CD4-positive, alpha-beta T cell treated with Interleukin-1 beta for 1 hour (primary cell): ENCODE measurements at places on chromosomes 12 and 14.

- DNase-seq: no peak
Measured at GRCh38 chr12:79344855-79345847, 345.6 kb downstream of the PAWR start.

DNA sequence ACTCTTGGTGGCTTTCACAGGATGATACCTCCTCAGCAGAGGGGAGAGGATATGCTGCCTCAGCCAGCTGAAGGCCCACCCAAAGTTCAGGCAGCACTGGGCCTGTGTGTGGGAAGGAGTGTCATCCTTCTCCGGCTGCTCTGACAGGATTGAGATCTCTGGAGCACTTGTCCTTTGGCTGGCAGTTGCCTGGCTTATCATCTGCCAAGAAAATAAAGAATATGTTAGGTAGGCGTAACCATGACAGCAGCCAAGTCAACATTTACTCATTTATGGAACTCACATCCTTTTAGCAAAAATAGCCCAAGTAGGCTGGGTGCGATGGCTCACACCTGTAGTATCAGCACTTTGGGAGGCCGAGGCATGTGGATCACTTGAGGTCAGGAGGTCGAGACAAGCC is 68.5 kb downstream of the PPFIBP1 start:
- no peak for DNase-seq

DNA sequence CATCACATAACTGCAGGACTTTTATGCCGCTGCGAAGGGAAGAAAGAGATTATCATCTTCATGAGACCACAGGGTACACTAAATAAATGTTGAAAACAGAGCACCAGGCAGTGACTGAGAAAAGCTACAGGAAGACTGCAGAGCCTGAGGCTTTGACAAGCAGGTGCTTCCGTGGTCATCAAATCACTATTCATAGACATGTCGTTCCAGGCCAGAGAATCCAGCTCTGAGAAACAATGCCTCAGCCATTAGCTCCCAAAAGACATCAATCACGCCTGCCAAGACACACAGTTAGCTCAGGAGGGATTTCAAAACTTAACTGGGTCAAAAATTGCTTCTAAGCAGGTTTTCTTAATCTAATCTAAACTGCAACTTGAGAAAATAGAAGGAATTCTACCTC is 47.2 kb upstream of the GARIN6 start:
- no peak for DNase-seq

- DNase-seq: no peak
Measured at GRCh38 chr12:14560904-14561574, 6.6 kb downstream of the PLBD1 start.

- DNase-seq: no peak
Measured at GRCh38 chr14:33932576-33933345, 18.1 kb downstream of the EGLN3 start.

DNA sequence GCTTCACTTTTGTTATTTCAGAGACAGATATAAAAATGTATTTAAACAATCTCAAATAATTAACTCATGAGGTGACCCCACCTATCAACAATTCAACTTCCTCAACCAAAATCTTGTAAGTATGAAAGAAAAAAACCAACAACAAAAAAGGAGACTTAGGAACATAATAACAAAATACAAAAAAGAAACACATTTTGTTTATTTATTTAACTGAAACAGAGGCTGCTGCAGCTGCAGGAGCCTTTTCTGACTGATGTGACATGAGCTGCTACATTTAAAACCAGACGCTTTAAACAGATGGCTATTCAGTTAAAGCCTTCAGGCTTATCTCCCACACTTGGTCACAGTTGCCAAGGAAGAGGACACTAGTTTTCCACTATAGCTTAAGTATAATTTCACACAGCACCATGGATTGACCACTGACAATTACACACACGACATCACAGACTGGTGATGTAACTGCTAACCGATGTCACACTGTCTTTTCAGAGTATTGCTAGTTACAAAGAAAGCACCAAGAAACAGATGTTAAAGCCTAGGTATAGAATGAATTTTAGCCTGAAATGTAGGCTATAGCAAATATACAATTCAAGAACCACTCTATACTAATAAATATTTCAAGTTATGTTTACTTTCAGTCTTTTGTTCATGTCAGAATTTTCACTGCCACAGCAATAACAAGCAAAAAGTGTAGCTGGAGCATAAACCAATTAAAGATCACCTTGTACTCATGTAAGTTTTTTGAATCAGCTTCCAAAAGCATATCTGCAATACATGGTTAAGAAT is 113.0 kb downstream of the MED13L start:
- no peak for DNase-seq

- DNase-seq: no peak
Measured at GRCh38 chr14:89908712-89909450, 45.6 kb downstream of the EFCAB11 start.

- DNase-seq: no peak
Measured at GRCh38 chr12:5026342-5026938, 17.2 kb upstream of the KCNA5 start.

DNA sequence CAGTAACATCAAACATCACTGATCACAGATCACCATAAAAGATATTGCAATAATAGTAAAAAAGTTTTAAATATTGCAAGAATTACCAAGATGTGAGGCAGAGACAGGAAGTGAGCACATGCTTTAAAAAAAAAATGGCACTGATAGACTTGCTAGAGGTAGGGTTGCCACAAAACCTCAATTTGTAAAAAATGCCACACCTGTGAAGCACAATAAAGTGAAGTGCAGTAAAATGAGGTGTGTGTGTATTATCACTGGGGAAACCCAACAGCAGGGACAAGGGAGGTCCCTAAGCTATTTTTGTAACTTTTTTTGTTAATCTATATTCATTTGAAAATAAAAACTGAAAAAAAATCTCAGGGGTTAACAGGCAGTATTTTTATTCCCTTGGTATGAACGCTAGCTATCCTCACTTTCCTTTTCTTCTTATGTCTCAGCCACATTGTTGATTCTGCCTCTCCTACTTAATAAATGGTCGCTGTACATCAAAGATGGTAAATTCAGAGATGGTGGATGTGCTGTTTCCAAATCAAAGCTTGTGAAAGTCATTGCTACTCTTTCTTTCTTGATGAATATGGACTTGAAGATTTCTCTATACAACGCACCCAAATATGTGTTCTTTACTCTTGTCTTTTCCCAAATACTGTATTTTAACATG is 14.0 kb upstream of the KLRD1 start:
- peak; percentile 68 for DNase-seq

DNA sequence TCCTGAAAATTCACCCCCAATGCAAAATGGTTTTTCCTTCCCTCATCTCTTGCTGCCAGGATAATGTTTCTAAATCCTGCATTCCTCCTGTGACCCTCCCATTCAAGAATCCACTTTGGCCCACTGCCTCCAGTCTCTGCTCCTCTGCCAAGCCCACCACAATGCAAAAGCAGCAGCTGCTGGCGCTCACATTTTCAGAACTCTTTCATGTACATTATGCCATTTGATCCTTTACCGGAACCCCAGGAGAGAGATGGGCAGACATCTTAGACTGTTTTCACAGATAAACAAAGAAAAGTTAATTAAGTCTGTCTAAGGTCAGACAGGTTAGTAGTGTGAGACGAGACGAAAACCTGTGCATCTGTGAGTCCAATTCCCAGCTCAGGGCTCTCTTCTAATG is 12.9 kb downstream of the LRIG3 start:
- DNase-seq: no peak

- DNase-seq: no peak
Measured at GRCh38 chr14:94816113-94816512, 46.2 kb upstream of the GSC start.

GRCh38 chr14:95555053-95555452 is 20.2 kb downstream of the GLRX5 start:
- no peak for DNase-seq

DNA sequence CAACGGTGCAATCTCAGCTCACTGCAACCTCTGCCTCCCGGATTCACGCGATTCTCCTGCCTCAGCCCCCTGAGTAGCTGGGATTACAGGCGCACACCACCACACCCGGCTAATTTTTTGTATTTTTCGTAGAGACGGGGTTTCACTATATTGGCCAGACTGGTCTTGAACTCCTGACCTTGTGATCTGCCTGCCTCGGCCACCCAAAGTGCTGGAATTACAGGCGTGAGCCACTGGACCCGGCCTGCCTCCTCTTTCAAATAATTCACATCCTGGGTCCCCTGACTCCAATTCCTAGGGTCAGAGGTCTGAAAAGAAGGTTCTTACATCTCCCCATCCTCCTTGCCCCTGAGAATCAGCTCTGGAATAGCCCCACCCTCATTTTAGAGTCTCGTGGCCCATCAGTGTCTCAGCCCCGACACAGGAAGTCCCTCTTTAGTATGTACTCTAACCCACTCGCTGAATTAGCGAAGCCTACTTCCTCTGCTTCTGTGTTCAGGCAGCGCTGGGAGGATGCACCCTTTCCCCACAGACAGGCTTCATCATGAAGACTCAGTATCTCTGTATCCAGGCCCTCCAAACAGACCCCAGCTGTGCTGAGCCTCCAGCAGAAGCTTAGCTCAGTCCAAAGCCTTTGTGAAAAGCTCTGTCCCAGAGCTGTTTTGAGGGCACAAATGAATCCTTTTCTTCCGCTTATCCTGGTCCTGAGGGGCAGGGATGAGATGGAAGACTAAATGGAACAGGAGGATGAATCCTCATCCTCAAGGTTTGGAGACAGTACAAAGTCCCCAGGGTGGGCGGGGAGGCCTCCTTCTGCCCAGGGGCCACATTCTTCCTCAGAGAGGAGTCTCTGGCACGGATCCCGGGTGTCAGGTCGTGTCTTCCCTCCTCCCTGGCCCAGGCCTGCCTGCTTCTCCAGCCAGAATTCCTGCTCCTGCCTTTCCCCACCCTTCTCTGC is 3.5 kb downstream of the LPAR5 start:
- DNase-seq: peak; percentile 65

DNA sequence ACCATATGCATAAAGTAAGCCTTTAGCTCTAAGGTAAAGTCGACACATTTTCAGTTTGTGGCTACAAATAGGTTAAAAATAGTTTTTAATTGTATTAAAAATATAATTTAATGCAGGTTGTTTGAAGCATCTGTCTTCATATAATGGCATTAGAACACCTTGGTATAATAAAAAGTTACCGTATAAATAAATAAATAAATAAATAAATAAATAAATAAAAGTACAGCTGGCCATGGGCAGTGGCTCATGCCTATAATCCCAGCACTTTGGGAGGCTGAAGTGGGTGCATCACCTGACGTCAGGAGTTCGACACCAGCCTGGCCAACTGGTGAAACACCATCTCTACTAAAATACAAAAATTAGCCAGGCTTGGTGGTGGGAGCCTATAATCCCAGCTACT is 15.6 kb downstream of the ZFYVE26 start:
- DNase-seq: no peak

GRCh38 chr12:104631867-104632266 is 175.1 kb downstream of the CHST11 start:
- no peak for DNase-seq

DNA sequence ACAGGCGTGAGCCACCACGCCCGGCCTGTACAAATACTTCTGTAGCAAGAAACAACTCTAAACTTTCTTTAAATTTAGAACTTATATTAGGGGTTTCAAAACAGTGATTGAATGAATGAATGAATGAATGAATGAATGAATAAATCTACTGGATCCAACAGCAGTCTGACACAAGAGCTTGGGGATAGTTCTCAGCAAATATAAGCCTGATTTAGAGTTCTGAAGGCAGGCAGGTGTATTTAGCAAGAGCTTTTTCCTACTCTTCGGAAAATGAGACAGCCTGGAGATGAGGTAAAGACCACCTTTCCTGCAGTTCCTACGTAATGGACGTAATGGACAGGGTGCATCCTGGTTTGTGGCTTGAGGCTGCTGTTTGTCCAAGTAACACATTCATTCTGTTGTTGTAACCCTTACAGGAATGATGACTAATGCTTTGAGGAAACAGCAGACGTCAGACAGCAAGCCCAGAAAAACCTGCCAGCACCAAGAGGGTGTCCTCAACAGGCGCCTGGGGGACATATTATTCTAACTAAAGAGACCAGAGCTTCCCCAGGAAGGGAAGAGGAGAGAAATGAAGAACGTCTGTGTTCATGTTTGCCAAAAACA is 277.4 kb upstream of the SOX5 start:
- no peak for DNase-seq

GRCh38 chr14:31792726-31793125 is 231.5 kb downstream of the NUBPL start:
- DNase-seq: no peak

GRCh38 chr14:89146274-89146673 is 270.8 kb downstream of the FOXN3 start:
- no peak for DNase-seq

- no peak for DNase-seq
Measured at GRCh38 chr12:49292729-49293055, 2.3 kb upstream of the PRPH start.

DNA sequence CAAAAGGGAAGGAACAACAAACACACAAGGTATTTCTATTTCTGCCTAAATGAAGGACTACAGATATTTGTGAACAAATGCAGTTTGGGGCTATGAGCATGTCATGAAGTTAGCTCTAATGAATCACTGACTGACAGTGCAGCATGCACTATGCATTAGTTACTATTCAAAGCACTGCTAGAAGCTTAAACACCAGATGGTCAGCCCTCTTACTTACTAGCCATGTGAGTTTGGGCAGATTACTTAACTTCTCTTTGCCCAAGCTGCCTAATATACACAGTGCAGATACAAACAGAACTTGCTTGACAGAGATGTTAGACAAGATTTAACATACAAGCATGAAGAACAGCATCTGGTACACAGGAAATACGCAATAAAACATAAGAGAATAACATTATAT is 96.0 kb downstream of the ATXN2 start:
- no peak for DNase-seq

GRCh38 chr14:49659526-49660455 is 24.7 kb upstream of the DNAAF2 start:
- no peak for DNase-seq

- no peak for DNase-seq
Measured at GRCh38 chr12:120620624-120621023, 19.8 kb upstream of the CABP1 start.

GRCh38 chr12:11621797-11622423 is 27.6 kb upstream of the ETV6 start:
- DNase-seq: peak; percentile 39

DNA sequence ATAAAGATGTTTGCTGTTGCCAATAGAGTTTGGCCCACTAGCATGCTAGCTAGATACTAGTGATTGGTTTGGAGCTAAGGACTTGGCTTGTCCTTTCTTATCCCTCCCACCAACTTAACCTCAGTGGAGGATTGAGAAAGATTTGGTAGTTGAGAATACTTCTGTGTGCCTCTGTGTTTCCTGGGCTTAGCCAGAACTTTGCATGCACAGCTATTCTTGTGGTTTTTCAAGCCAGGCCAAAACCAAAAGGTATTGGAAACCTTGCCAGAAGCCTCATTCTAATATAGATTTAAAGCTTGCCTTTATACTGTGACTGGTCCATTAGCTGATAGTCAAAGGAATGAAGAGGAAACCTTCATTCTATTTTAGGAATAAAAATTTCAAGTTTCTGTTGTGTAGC is 188.5 kb downstream of the CCDC91 start:
- no peak for DNase-seq

DNA sequence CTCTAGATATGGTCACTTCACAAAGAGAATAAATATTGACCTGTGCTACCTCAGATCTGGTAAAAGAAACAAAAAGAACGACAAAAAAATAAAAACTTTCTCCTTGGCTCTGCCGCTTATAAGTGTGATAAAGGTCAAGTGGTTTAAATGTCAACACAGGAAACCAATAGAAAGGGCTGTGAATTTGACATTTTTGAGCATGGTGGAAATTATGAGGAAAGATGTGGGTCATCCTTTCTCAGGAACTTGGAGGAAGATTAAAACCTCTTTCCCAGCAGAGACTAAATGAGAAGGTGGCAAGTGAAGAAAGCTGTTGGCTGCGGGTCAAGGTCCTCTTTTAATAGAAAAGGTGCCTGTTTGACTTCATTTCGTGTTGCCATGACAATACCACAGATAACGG is 28.2 kb downstream of the TESPA1 start:
- DNase-seq: no peak

- no peak for DNase-seq
Measured at GRCh38 chr12:93369505-93369904, 8.2 kb upstream of the NUDT4 start.
